ENCODE measurements at places on chromosomes 3 and 15. TPM values are rescaled to one million over a fixed set of nuclear protein-coding genes. Genes with fewer than 3 reads are reported as not detected.

The SEMA3B gene
- total RNA-seq: 129 TPM

DNA sequence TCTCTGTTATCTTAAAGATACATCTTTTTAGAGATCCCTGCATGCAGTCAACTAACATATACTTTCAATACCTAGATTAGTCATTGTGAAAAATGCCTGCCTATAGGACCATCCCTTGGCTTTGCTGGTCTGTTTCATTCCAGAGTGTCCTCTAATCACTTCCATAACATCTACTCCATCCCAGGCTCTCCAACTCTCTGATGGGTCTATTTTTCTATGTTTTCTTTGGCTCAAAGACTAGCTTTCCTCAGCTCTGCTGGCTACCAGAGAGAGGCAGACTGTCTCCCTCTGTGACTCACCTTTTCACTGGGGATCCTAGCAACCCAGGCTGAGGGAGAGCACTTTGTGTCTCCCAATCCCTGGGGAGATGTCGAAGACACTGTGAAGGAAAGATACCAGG, 547.7 kb upstream of the MCTP2 start:
- DNase-seq: no peak

- DNase-seq: no peak
Measured at GRCh38 chr3:41569632-41570305, 370.5 kb downstream of the CTNNB1 start.

DNA sequence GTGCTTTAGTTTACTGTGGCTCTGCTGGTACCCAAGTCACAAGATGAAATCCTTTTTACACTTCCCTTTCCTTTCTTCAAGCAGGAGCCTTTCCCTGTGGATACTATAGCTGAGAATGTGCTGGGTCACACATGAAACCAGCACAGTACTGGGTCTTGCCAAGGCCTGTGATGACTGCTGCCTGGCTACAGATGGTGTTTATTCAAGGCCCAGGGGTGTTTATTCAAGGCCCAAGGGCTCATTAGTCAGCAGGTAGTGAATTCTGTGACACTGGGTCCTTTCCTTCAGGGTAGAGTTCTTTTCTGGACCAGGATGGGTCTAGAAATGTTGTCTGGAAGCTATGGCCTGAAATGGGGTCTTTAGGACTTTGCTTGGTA, 99.4 kb downstream of the SH3GL3 start:
- no peak for DNase-seq

The POPDC2 gene
- total RNA-seq: 89.0 TPM

- DNase-seq: no peak
Measured at GRCh38 chr3:8355346-8355745, 146.3 kb upstream of the LMCD1 start.

GRCh38 chr15:32736701-32737061, 18.9 kb downstream of the GREM1 start:
- DNase-seq: no peak

GRCh38 chr3:10440684-10441083, 64.7 kb downstream of the ATP2B2 start:
- DNase-seq: no peak

DNA sequence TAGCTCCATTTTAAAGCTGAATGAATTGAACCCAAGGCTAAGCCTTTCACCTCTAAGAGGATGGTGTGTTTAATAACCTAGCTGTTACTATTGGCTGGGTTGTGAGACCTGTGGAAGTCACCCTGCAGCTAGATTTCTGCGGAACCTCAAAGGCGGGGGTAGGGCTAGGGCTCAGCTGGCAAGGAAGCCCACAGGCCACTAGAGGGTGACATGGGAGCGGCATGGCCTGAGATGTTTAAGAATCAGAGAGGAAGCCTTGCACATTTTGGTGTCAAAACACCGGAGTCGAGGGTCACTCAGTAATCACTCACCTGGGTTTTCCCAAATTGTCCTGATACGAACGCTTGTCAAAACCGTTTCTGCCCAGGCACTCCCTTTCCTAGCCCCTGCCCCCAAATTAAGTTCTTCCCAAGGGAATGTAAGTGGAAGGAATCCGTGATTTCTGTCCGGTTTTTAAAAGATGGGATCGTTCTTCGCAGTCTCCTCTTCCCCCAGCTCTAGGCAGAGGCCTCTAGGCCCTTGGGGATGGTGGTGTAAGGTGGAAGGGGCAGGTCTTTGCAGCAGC, 3.8 kb upstream of the ACAD9 start:
- no peak for DNase-seq

- DNase-seq: no peak
Measured at GRCh38 chr3:59699648-59700320, 650.0 kb upstream of the CFAP20DC start.

DNA sequence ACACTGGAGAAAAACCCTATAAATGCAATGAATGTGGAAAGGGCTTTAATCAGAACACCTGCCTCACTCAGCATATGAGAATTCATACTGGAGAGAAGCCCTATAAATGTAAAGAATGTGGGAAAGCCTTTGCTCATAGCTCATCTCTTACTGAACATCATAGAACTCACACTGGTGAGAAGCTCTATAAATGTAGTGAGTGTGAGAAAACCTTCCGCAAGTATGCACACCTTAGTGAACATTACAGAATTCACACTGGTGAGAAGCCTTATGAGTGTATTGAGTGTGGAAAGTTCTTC, 7.4 kb upstream of the ZNF501 start:
- no peak for DNase-seq

The SERPINI2 gene
- not detected for total RNA-seq

GRCh38 chr15:59035201-59035600, 47.7 kb downstream of the RNF111 start:
- no peak for DNase-seq

The NME9 gene
- total RNA-seq: not detected

DNA sequence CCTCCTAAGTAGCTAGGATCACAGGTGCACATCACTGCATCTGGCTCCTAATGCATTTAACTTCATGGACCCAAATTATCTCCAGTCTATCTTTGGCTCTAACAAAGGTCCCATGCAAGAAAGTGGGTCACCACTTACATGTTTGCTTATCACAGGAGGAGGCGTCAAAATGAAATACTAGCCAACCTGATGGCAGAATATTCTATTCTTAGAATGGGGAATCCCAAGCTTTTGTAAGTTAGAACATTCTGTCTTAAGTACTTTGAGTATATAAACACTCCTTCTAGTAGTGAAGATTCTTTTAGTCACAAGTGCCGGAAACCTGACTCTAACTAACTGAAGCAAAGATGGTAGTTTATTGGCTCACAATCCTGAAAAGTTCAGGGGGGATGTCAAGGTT, 72.0 kb upstream of the ADAMTS9 start:
- no peak for DNase-seq

GRCh38 chr3:188124184-188124583, 29.8 kb upstream of the LPP start:
- no peak for DNase-seq

GRCh38 chr3:3089017-3089416, 21.2 kb downstream of the IL5RA start:
- DNase-seq: no peak

DNA sequence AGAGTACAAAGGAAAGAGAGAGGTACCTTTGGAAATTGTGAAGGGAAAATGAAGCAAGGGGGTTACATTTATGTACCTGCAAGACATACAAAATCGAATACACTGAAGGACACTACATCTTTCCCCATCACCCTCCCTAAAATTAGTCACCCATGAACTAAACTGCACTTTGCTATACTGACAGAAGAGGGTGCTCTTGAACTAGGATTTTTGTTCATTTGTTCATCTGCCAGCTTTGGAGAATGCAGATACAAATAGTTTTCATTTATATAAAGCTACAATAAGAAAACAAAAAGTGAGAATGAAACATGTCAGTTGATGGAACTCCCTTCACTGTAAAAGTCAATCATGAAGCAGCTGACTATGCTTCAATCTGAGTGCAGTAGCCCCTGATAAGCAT, 55.7 kb downstream of the PCCB start:
- DNase-seq: no peak

The IRAK2 gene
- 2.4 TPM for total RNA-seq

GRCh38 chr3:44434834-44435510, 42.5 kb downstream of the ZNF445 start:
- DNase-seq: no peak

GRCh38 chr3:95197661-95198060, 1134.8 kb downstream of the NSUN3 start:
- no peak for DNase-seq

DNA sequence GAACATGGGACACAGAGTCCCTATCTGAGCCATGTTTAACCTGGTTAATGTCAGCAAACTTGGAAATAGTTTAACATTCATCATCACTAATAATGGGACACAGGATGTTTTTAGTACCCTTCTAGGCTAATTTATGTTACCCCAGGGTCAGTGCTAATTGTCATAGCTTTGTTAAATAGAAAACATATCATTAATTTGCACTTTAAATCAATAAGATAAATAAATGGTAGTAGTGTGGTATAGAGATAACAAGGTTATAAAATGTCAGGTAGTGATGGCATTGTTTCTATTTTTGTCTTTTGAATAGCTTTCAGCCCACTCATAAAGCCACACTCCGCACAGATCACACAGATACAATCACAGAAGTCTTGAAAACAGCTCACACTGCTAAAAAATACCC, 534.9 kb downstream of the MECOM start:
- DNase-seq: no peak

DNA sequence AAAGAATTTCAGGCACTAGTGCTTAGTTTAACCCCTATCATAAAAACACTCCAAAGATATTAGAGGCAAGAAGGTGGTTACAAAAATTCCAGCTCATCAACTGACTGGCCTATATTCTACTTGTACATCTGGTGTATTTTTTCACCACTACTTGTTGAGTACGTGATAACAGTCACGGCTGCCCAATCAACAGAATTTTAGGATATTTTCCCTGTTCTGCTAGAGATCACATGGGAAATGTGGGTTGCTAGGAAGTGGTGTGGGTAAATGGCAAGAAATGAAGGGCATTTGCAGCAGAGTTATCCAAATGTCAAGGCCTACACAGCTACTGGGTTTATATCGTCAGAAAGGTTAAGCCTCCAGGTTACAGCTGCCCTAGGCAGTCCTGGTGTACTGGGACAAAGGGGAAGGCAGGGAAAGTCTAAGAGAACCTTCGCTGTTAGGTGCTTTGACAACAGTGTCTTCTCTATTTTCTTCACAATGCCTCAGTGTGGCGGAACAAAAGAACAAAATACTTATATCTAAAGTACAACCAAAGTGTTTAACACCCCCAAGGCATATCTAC, 81.9 kb downstream of the FMN1 start:
- DNase-seq: no peak

- DNase-seq: no peak
Measured at GRCh38 chr15:48628832-48629231, 16.7 kb downstream of the FBN1 start.

- DNase-seq: no peak
Measured at GRCh38 chr3:72682936-72683452, 165.3 kb downstream of the SHQ1 start.

DNA sequence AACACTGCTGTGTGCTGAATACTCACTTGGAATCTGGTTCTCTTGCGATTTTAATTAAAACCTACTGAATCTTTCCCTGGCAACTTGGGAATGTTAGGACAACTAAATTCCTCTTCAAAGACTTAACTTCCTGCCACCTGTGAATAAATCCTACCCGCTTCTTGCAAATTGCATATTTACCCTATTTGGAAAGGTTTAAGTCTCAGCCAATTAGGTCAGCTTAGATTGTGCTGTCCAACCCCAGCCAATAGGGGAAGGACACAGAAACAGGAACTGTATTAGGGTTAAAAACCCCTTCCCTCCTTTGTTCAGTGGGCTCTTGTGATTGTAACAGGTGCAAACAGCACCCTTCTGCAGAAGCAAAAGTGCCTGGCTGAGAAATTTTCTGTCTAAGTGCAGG, 38.6 kb upstream of the FSTL1 start:
- DNase-seq: no peak

- no peak for DNase-seq
Measured at GRCh38 chr3:11691767-11692531, 48.2 kb upstream of the VGLL4 start.

DNA sequence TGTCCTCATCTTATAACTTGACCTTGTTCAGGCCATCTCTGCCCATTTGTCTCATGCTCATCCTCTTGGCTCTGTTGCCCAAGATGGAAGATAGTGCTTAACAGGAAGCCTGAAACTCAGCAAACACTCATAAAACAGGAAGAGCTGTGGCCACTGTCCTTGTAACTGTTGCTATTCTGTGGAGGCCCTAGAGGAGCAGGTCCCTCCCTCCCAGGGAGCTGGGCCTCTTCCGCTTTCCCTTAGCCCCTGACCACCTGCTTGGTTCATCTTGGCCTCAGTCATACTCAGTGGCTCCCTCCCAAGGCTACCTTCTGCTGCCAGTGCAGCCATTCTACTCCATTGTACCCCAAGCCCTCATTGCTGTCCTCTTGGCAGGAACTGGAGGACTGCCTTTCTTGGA, 3.5 kb downstream of the MAPKAPK3 start:
- no peak for DNase-seq

The GNAT1 gene
- total RNA-seq: not detected

The LRTM1 gene
- not detected for total RNA-seq

DNA sequence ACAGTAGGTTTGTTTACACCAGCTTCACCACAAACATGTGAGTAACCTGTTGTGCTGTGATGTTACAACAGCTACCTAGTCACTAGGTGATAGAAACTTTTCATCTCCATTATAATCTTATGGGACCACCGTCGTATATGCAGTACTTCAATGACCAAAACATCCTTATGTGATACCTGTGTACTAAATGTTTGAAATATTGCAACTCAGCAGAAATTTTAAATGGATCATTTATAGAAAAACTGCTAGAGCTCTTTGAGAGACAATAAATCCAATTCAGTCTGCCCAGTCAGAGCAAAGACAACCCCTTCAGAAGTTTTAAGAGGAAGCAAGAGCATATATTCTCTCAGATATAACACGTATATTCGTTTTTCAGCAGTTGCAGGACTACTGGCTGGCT, 73.4 kb downstream of the THBS1 start:
- DNase-seq: no peak

- no peak for DNase-seq
Measured at GRCh38 chr3:47394881-47395280, 14.1 kb downstream of the PTPN23 start.
